Right renal cortex interstitium (tissue), 3 donors: ENCODE measurements at places on chromosomes 12 and 14. TPM values are rescaled to one million over a fixed set of nuclear protein-coding genes. Genes with fewer than 3 reads are reported as not detected.

GPR33 gene
- not detected for polyA plus RNA-seq

C12orf76 gene
- polyA plus RNA-seq, result 29.1 TPM

RHOJ gene
- 23.5 TPM for polyA plus RNA-seq

LRRC10 gene
- not detected for polyA plus RNA-seq

EIF2S3B gene
- polyA plus RNA-seq, result 1.4 TPM

ITGA5 gene
- polyA plus RNA-seq, result 40.6 TPM

P2RX7 gene
- polyA plus RNA-seq, result 0.69 TPM

OVCH1 gene
- 0.15 TPM for polyA plus RNA-seq

- DNase-seq, result no peak
These were observed 392.0 kb downstream of the RPL10L start for GRCh38 chr14:46259536-46259935.

DNA sequence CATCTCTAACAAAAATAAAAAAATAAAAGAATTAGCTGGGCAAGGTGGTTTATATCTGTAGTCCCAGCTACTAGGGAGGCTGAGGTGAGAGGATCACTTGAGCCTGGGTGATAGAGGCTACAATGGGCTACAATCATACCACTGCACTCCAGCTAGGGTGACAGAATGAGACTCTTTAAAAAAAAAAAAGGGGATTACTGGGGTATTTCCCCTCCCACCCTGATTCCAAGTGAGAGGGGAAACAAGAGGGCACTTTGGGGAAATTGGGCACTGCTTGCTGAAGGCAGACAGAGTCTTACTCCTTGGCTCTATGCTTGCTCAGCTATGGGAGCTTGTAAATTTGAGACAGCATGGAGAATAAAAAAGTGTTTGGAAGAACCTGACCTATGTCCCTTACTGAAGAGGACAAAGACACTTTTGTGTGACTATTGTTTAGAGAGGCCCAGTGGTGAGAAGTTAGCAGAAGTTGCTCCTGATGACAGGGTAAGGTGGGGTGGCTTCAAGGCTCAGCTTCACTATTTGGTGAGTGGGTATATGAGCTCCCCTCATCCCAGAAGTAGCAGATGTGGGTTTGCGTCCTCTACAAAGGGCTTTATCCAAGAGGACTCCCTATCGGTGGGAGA is 44.0 kb downstream of the KLRG1 start:
- no peak for DNase-seq

- no peak for DNase-seq
These were observed 598.8 kb downstream of the SLC16A7 start for GRCh38 chr12:60194678-60195077.

GRCh38 chr12:48765753-48766162 is 23.1 kb downstream of the ADCY6 start:
- DNase-seq, result no peak

- DNase-seq, result no peak
These were observed 14.9 kb downstream of the RAB35 start for GRCh38 chr12:120101617-120102016.

GRCh38 chr12:129821964-129822363 is 81.9 kb downstream of the TMEM132D start:
- DNase-seq, result no peak

DNA sequence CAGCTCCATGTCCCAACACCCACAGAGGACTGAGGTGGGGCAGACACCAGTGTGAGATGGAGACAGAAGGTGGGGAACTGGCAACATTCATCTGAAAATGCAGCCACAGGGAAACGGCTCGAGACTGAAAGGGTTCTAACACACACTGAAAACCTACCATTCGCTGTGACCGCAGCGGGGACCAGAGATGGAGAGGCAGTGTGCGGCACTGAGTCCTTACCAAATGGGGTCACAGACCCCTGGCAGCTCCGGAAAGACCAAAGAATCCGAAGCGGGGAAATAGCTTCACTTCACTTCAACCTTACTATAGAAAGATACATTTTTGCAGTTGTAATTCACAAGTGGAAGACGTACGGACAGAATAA is 9.6 kb downstream of the BAG5 start:
- no peak for DNase-seq

DNA sequence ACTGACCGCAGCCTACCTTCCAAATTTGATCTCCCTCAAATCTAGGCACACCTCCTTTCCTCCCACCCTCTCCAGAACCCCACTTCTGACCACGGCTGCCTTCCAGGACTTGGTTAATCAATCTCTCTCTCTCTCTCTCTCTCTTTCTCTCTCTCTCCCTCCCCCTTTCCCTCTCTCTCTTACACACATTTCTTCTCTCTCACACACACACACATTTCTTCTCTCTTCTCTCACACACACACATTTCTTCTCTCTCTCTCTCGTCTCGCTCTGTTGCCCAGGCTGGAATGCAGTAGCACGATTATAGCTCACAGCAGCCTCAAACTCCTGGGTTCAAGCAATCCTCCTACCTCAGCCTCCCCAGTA is 521 bp upstream of the GMFB start:
- DNase-seq, result no peak

- DNase-seq, result no peak
These were observed 173.6 kb downstream of the PDZRN4 start for GRCh38 chr12:41361738-41362137.

- DNase-seq, result no peak
These were observed 36.3 kb downstream of the SLC17A8 start for GRCh38 chr12:100393200-100393599.

DNA sequence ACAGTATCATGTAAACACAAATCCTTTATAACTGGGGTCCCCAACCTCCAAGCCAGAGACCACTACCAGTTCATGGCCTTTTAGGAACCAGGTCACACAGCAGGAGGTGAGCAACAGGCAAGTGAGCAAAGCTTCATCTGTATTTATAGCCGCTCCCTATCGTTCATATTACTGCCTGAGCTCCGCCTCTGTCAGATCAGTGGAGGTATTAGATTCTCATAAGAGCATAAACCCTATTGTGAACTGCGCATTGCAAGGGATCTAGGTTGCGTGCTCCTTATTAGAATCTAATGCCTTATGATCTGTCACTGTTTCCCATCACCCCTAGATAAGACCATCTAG is 49.9 kb downstream of the LRP6 start:
- DNase-seq, result no peak

- no peak for DNase-seq
These were observed 6.0 kb downstream of the BICDL1 start for GRCh38 chr12:119994892-119995658.

- DNase-seq, result no peak
These were observed 5.4 kb upstream of the PELI2 start for GRCh38 chr14:56112781-56113180.

DNA sequence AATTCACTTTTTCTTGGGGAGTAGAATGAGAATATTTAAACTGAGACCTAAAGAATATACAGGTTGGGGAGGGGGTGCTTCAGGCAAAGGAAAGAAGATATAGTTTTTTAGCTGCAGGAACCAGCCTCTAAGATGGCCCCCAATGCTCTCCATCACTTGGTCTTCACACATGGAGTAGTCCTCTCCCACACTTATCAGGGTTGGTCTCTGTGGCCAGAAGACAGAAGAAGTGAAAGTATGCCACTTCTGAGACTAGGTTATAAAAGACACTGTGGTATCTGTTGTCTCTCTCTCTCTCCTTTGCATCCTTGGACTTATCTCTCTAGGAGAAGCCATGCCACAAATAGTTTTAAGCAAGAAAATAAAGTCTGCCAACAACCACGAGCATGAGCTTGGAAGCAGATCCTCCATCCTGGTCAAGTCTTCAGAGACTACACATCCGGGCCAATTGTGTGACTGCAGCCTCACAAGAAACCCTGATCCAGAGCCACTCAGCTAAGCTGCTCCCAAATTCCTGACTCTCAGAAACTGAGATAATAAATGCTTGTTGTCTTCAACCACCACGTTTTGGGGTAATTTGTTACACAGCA is 18.0 kb downstream of the PUS7L start:
- no peak for DNase-seq

DNA sequence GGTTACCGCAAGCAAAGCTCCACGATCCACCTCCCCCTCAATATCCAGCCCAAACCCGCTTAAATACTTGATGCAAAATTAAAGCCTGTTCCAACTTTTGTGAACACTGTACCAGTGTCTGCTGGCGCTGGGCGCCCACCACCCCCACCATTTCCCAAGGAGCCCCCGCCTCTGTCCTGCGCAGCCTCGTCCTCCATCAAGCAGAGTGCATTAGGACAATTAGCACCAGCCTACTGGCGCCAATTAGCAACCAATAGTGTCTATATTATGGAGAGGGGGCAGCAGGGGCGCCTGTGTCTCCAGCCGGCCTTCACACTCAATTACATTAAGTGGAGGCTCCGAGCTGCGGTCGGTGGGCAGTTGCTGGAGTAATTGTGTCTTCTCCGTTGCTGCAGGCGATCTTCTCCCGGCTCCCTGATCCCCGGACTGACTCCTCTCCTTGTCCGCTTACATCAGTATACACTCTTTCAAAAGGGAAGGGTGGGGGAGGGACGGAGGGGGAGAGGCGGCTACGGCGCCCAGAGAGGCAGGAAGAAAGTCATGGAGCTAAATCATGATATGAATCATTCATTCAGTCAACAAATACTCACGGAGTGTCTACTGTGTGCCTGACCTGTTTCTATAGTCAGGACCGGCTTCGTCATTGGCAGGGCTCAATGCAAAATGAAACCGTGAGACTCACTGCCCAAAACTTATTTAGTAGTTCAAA is 707.3 kb downstream of the MED13L start:
- DNase-seq, result no peak

GRCh38 chr12:90543841-90544240 is 411.1 kb downstream of the CCER1 start:
- DNase-seq, result no peak

DNA sequence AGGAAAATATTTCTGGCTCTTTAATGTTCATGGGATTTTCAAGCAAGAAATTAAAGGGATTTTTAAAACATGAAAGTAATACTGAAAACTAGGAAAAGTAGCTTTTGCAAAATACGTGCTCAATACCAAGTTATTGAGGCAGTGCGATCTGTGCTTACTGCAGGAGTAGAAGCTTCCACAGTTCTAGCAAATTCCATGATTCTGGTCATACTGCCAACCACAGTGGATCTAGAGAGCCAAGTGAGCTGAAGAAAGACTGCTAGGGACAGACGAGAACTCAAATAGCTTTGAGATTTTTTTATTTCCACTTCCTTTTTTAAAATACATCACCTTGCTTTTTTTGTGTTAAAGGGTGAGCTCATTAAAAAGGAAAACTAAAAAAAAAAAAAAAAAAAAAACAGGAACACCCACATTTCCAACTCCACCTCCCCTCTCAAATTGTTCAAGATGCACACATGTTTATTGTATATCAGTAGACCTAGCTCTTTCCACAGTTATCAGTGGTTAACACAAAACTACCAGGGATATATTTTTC is 26.2 kb downstream of the EGLN3 start:
- no peak for DNase-seq

DNA sequence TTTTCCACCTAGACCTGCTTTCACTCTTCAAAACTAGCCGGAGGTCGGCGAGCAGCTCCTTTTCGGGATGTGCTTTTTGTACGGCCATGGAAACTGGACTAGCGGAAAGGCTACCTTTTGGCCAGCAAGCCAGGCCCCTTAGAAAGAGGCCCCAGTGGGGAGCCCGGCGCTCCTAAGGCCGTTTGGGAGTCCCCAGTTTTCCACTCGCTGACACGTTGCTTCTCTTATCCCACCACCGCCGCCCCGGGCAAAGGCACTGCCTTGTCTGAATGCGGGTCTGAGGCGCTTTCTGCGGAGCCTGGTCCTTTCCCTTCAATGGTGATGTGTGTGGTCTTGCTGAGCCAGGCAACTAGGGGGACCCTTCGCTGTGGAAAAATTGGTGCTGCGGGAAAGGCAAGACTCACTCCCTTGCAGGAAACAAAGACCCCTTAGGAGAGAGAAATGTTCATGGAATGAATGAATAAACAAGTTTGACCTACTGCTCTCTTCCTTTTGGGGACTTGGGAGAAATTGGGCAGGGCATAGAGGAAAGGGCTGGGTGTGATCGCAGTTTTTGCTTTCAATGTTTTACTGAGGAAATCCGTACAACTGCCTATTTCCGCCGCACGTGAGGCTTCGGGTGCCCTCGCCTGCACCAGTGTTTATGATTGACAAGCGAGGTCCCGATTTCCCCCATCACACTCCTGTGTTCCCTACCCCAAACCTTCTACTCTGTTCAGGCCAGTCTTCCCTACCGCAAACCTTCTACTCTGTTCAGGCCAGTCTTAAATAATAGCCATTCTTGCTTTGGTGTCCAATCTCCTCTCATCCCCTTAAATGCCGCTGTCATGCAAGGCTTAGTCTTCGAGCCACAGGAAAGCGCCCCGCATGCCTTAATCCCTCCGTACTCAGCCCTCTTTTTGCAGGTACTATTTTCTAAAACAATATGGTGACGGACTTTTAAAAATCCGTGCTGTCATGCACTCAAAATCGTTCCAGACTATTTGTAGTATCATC is 1.0 kb upstream of the SLC38A2 start:
- DNase-seq, result peak; percentile 62

DNA sequence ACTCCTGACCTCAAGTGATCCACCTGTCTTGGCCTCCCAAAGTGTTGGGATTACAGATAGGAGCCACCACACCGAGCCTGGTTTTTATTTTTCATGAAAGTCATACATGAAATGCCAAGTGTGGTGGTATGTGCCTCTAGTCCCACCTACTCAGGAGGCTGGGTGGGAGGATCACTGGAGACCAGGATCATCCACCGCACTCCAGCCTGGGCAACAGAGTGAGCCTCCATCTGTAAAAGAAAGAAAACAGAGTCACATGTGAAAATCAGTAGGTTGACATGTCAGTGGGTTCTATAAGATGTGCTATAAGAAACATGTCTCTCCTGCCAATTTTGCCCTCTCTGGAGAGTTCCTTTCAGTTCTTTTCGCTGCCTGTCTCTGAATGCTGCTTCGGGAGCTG is 28.2 kb downstream of the ANKRD9 start:
- DNase-seq, result no peak

DNA sequence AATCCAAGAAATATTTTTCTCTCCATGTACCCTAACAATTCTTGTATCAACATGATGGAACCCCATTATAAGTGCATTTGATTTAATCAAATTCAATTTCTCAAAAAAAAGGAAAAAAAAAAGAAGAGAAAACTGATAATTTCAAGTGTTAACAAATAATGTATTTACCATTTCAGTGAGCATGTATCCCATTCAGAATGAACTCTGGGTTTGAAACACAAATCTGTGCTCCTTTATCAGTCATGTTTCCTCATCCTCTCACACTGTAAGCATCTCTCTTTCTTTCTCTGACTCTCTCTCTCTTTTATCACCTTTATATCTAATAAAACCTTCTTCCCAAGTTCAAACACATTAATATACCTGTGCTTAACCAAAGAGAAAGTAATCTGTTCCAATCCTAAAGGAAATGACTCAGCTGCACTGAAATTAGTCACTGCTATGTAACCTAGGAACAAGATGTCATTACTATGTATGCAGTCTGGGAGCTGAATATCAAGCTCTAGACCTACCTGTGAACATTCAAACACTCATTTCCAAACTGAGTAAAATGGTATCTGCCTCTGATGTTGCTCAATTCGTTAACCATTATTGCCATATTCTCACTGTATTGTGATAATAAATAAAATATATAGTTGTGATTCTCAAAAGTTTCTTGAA is 135.0 kb upstream of the LRIG3 start:
- no peak for DNase-seq

GRCh38 chr14:49858383-49858782 is 5.8 kb upstream of the NEMF start:
- no peak for DNase-seq
